ENCODE measurements at places on chromosomes 12 and 14. TPM values are rescaled to one million over a fixed set of nuclear protein-coding genes. Genes with fewer than 3 reads are reported as not detected.

CLEC9A gene
- total RNA-seq, result not detected

- H3K4me1 ChIP-seq, result no peaks in the 10 kb centered on the region
- no peak overlapping the region for H3K27ac ChIP-seq
- no peaks in the 10 kb centered on the region for H3K36me3 ChIP-seq
Measured at GRCh38 chr12:87793131-87793530, 236.1 kb downstream of the C12orf50 start.

GRCh38 chr12:104446646-104447421 lies 9.9 kb upstream of the CHST11 start:
- H3K27ac ChIP-seq, result no peak overlapping the region
- peaks cover 3% of the 10 kb centered on the region for H3K4me1 ChIP-seq
- no peak overlapping the region for H3K4me3 ChIP-seq
- no peaks in the 10 kb centered on the region for H3K27me3 ChIP-seq
- no peaks in the 10 kb centered on the region for H3K36me3 ChIP-seq

GRCh38 chr12:118582863-118583262 lies 206.5 kb downstream of the SUDS3 start:
- DNase-seq, result no peak
- no peaks in the 10 kb centered on the region for H3K36me3 ChIP-seq
- no peak overlapping the region for H3K27ac ChIP-seq
- H3K4me1 ChIP-seq, result no peaks in the 10 kb centered on the region
- H3K27me3 ChIP-seq, result peaks cover 8% of the 10 kb centered on the region
- H3K4me3 ChIP-seq, result no peak overlapping the region

All from activated CD4-positive, alpha-beta T cell treated with anti-CD3 and anti-CD28 coated beads for 36 hours (primary cell).